ENCODE measurements at places on chromosomes 5 and 9.

- DNase-seq: no peak
Measured at GRCh38 chr5:175123542-175123941, 320.4 kb downstream of the DRD1 start.

- no peak for DNase-seq
Measured at GRCh38 chr9:104775976-104776375, 12.0 kb downstream of the NIPSNAP3B start.

- no peak for DNase-seq
Measured at GRCh38 chr9:38180656-38181055, 111.6 kb upstream of the SHB start.

DNA sequence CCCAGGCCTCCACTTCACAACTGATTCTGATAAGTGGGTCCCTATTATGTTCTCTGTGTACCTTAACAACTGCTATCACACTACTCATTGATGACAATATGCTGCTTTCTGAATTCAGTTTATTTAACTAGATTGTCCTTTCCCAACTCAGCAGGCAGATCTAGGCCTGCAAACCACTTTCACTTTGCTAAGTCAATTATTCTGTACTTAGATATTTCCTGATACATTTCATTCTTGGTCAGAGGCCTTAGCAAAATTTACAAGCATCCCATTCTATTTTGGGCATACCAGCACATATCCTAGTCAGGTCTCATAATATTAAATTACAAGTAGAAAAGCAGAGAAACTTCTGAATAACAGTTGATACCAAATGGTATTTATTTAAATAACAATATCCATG is 235.7 kb upstream of the HAPLN1 start:
- DNase-seq: no peak

DNA sequence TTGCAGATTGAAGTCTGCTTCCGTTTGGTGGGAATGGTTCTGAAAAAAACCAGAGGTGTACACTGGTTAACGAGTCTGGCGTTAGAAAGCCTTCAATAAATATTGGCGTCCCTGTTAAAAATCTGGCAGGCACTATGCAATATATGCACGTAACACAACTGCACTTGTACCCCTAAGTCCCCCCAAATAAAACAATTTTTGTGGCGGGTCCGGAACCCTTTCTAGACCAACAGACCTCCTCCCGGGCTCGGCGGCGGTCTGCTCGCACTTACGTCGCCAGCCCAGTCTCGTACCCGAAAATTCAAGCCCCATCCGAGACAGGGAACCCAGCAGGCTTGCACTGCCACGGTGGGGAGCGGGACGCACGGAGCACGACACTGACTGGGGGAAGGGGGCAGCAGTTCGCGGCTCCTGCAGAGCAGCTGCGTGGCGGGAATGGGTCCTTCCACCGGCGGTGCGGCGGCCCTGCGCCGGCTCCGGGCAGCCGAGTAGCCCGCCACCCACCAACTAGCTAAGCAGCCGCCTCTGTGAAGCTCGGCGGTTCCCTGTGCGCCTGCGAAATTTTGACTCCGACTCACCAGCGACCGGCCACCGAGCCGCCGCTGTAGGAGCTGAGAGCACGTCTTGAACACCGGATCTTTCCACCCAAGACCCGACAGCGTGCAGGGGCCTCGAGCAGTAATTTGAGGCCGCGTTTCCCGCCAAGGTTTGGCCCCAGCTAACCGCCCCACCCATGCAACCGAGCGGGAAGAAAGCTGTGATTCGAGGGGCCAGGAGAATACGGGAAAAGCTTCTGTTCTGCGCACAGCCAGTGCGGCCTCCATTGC is 3.9 kb downstream of the MCIDAS start:
- peak; percentile 22 for DNase-seq

All from GM12891 (cell line).